ENCODE measurements at places on chromosomes 16 and 17.

GRCh38 chr17:75864448-75864871, 9.3 kb upstream of the WBP2 start:
- DNase-seq, result no peak

DNA sequence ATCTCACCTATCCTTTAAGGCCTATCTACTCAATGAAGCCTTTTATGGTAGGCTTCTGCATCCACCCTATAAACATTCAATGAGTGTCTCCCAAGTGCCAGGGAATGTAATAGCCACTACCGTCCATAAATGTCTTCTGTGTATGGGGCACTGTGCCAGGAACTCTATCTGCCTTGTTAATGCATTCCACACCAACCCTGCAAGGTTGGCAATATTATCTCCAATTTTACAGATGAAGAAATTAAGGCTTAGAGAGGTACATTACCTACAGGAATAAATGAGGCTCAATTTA, 20.0 kb downstream of the MAP3K14 start:
- DNase-seq, result no peak

- DNase-seq, result no peak
Measured at GRCh38 chr16:22123146-22123545, 30.8 kb downstream of the VWA3A start.

- DNase-seq, result no peak
Measured at GRCh38 chr17:61400717-61401388, 1.2 kb downstream of the TBX2 start.

GRCh38 chr16:30997725-30998711, 12.4 kb downstream of the STX1B start:
- no peak for DNase-seq

GRCh38 chr16:35188288-35189155, 1729.1 kb downstream of the TP53TG3F start:
- DNase-seq, result no peak

DNA sequence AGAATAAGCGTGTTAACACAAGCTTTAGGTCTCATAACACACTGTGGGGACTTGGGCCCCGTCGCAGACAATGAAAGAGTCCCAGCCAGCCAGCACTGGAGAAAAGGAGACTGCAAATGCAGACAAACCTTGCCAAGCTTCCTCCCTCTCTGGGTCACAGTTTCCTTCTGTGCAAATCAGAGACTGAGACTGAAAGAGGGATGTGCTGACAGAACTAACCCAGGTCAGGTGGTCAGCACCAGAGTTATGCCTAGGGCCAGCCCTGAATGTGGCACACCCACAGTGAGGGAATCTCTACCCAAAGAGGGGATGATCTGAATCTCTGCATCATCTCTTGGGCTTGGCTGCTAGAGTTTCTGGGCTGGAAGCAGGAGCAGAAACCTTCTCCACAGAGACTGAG, 282.3 kb upstream of the CCL2 start:
- DNase-seq, result no peak

DNA sequence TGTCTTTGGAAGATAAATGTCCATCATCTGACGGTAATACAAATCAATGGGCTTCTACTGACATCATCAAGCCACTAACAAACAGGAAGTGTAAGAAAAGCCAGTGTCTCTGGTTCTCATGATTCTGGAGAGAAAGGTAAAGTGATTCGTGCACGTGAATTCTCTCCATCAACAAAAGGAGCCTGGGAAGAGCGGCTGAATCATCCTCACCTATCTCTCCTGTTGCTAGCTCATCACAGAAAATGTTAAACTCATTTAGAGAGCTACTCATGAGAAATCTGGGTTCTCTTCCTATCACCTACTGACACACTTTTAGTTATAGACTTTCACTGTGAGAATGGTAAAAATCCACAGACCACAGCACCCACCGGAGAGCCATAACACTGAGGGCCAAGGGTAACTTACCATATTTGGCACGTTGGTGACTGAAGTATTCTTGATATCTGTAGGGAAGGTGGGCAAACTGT, 70.3 kb downstream of the CREBBP start:
- DNase-seq, result no peak

DNA sequence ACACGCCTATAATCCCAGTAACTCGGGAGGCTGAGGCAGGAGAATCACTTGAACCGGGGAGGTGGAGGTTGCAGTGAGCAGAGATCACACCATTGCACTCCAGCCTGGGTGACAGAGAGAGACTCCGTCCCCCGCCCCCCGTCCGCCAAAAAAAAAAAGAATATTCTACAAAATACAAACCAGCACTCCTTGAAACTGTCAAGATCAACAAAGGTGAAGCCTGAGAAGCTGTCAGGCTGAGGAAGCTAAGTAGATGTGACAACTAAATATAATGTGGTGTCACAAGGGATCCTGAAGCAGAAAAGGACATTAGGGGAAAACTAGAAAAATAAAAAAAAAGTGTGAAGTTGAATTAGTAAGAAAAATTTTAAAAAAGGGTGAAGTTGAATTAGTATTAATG, 6.2 kb downstream of the CD2BP2 start:
- DNase-seq, result no peak

- no peak for DNase-seq
Measured at GRCh38 chr16:63606778-63607177, 1515.1 kb downstream of the CDH11 start.

- no peak for DNase-seq
Measured at GRCh38 chr16:54657058-54657708, 273.5 kb upstream of the IRX5 start.

- no peak for DNase-seq
Measured at GRCh38 chr16:27468941-27469531, 67.1 kb downstream of the IL21R start.

DNA sequence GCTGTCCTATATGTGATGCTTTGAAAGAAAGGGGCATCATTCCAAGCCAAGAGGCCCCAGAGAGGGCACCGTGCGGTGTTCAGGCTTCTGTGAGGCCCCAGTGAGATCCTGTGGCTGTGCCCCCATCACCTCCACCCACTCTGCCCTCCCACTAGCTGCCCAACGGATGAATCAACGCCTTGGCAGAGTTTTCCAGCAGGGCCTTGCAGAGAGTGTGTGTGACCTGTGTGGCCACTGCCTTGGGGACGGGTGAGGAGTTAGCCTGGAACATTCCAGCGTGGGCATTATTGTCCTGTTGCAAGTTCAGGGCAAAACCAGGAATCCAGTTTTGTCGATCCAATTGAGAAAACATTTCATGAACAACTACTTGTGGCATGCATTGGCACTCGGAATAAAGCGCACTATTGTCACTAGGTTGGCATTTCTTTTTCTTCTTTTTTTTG, 53.7 kb downstream of the SF3B3 start:
- no peak for DNase-seq

All from cortex of kidney (tissue), 1 donor.